NCI-H69 (cell line): ENCODE measurements at places on chromosomes 4 and X.

- DNase-seq = no peak
These were observed 932.0 kb upstream of the IGFBP7 start for GRCh38 chr4:58042176-58042575.

GRCh38 chr4:7984286-7984925, 44.7 kb upstream of the AFAP1 start:
- DNase-seq = no peak

DNA sequence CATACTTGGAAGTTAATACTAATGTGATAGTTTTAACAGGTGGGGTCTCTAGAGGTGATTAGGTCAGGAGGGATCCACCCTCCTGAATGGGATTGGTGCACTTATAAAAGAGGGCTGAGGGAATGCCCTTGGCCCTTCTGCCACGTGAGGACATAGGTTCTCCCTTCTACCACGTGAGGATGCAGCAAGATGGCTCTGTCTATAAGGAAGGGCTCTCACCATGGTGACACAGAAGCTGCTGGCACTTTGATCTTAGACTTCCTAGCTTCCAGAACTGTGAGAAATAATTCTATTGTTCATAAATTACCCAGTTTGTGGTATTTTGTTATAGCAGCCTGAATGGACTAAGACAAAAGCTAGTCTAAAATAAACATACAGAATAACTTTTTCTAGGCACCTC, 1.0 kb downstream of the AADAT start:
- peak; percentile 23 for DNase-seq

GRCh38 chrX:68599256-68600152, 48.0 kb upstream of the STARD8 start:
- peak; percentile 0 for DNase-seq

- DNase-seq = no peak
These were observed 116.0 kb downstream of the CPEB2 start for GRCh38 chr4:15118292-15118691.

DNA sequence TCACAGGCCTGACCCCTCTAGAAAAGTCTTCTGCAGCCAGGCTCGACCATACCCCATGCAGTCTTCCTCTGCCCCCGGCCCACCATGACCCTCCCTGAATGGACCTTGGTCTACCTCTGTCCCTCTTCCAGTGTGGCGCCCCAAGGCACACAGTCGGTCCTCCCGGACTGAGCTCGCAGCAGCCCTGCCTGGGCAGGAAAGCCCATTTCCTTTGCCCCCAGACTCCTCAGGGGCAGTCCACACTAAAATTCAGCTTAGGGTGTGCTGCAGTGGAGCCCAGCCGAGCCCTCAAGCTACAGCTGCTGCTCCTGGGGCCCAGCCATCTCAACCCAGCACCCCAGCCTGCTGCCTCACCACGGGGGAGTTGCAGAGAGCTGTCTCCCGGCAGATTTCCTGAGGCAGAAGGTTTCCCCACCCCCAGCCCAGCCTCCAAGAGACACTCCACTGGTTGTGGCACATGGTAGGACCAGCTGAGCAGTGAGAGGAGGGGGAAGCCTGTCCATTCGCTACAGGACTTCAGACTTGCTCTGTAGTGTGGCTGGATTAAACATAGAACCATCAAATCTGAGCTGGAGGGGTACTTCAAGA, 37.5 kb upstream of the IQSEC2 start:
- DNase-seq = peak; percentile 2

GRCh38 chrX:2767631-2768455, 16.0 kb downstream of the XG start:
- peak; percentile 67 for DNase-seq

- DNase-seq = no peak
These were observed 38.6 kb upstream of the TRPC3 start for GRCh38 chr4:121990489-121990888.

DNA sequence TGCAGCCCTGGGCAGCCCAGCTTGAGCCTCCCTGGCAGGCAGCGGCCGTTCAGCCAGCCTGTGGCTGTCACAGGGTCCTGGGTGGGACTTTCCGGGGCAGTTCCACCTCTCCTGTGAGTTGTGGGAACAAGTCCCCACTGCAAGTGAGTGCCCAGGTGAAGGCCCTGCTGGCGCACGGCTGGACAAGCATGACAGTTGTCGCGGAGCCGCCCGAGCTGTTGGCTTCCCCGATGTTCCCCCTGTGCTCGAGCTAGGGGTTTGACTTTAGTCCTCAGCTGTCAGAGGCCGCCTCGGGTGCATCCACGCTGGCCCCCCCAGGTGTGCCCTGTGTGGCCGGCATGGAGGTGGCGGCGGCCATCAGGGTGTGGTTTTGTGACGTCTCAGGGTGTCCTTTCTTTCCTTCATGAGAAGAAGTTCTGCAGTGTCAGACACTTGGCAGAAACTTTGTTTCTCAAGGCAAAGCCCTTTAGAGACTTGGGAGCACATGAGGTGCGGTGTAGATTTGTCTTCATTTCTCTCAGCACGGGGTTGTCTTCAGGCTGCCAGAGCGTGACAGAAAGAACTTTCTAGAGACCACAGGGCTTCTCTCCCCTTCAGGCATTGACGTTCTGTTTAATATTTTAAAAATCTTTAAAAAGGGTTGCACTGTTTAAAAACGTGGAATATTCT, 69.4 kb upstream of the HGFAC start:
- DNase-seq = no peak

DNA sequence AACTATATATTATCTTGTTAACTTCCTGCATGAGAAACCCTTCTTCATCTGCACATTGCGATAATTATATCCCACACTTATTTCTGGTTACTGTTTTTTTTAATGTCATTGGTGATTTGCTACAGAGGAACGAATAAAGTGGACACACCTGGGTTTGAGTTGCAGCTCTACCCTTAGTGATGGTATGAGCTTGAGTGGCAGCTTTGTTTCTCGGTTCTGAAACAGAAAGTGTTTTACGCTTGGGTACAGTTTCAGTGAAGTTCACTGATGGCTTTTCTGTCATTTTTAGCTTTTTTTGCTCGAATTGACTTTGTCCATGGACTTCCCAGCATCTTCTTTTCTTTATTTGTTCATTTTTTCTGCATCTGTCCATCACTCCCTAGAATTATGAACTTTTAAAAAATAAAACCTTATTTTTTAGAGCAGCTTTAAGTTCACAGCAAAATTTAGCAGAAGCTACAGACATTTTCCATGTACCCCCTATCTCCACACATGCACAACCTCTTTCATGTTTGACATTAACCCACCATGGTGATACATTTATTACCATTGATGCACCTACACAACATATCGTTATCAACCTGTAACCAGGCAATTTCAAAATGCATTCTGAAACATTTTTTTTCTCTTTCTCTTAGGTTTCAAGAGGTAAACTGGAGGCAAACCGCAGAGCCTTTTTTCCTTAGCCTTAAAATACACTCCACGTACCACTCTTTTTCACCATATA, 1041.6 kb upstream of the PRKX start:
- DNase-seq = no peak

GRCh38 chr4:123941306-123941705, 544.7 kb downstream of the SPRY1 start:
- DNase-seq = no peak

DNA sequence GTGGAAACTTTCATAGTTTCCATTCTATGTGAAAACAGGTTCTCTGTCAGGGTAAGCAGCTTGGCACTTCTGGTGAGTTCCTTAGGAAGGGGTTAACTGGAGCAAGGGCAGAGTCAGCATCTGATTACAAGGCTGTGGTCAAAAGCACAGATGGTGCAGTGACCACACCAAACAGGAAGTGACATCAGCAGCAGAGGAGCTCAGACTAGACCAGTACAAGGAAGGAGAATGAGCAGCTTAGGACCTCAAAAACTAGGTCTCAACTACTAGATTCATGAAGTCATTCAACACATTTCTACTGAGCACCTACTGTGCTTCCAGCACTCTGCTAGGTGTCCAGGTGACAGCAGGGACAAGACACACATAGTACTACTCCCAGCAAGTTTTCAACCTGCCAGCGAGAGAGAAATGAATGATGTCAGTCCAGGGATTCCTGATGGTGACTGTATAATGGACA, 130.2 kb downstream of the AMELX start:
- DNase-seq = no peak

DNA sequence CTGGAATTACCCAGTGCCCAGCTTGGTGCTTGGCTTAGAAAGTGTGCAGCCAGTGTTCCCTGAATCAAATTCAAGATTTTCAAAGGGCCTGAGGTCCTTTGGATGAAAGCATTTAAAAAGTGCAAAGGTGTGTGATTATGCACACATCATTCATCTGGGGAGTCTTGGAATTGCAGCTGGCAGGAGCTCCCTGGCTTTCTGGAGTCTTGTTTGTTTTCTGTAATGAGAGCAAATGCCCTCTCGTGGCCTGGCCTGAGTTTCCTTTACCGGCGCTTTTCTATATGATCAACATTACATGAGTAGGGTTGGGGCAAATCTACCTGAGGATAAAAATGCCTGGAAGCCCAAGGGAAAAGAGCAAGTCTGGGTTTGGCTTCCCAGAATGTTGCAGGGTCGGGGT, 24.6 kb upstream of the SORCS2 start:
- no peak for DNase-seq

DNA sequence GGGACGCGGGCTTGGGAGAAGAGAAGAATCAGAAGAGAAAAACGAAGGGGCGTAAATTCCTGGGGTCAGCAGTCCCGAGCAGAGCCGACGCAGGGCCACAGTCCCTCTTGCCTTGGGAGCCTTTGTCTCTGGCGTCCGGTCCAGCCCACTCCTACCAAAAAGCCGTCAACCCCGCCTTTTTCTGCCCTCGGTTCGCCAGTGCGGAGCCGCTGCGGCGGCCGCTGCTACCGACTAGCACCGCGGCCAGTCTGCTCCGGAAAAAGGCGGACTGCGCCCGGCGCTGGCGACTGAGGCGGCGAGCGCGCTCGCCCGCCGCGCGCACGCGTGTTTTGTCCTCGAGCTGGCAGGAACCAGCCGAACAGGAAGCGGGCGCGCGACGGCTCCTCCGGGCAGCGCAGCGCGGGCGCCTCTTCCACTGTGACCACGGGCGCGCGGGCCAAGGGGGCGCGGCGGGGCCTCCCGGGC, 502 bp downstream of the HNRNPDL start:
- no peak for DNase-seq

GRCh38 chrX:79167462-79167861, 23.0 kb downstream of the GPR174 start:
- DNase-seq = no peak
